ENCODE measurements at places on chromosomes 7 and 10.

- DNase-seq: no peak
Observed at GRCh38 chr7:149022756-149023360, 5.4 kb downstream of the PDIA4 start.

GRCh38 chr10:96138102-96138501 lies 8.0 kb downstream of the ZNF518A start:
- no peak for DNase-seq

DNA sequence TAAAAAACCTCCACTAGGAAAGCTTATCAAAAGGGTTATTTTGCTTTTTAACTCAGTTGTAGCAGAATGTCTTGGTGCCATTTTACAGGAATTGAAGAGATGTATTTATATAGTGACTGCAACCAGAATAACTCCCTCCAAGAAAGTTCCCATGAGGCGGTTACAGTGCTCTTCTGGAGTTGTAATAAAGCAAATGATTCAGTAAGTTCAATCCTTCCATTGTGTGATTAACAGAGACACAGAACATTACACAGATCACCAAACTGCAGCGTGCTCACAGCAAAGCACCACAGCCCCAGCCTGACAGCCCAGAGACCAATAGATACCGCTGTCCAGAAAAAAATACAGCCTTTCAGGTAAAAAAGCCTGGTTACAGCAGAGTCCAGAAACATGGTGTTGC lies 21.9 kb upstream of the CABCOCO1 start:
- DNase-seq: no peak

DNA sequence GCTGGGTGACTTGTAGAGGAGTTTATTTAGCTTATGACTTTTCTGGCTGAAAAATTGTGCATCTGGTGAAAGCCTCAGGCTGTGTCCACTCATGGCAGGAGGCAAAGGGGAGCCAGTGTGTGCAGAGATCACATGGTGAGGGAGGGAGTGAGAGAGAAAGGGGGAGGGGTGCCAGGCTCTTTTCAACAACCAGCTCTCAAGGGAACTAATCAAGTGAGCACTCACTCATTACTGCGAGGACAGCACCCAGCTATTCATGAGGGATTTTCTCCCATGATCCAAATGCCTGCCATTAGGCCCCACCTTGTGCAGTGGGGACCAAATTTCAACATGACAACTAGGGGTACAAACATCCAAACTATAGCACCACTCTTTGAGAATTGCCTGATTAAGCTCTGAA lies 590.2 kb downstream of the MAGI2 start:
- no peak for DNase-seq

DNA sequence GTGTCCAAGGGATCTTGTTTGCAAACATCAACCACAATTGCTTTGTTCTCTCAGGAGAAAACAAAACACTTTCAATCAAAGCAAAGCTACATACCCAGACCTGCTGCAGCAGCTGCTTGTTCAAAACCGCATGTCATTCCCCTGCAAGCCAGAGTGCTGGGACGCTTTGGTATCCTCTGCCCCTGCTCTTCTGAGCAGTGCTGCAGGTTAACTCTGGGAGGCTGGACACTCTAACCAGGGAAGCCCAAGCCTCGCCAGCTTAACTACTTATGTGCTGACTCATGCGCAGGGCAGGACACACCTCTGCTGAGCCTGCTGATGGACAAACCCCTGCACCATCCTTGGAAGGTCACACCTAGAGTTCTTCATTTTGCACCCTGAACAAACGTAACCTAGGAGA lies 28.2 kb upstream of the ASAH2 start:
- no peak for DNase-seq

GRCh38 chr10:131426534-131426898 lies 115.0 kb upstream of the TCERG1L start:
- no peak for DNase-seq

DNA sequence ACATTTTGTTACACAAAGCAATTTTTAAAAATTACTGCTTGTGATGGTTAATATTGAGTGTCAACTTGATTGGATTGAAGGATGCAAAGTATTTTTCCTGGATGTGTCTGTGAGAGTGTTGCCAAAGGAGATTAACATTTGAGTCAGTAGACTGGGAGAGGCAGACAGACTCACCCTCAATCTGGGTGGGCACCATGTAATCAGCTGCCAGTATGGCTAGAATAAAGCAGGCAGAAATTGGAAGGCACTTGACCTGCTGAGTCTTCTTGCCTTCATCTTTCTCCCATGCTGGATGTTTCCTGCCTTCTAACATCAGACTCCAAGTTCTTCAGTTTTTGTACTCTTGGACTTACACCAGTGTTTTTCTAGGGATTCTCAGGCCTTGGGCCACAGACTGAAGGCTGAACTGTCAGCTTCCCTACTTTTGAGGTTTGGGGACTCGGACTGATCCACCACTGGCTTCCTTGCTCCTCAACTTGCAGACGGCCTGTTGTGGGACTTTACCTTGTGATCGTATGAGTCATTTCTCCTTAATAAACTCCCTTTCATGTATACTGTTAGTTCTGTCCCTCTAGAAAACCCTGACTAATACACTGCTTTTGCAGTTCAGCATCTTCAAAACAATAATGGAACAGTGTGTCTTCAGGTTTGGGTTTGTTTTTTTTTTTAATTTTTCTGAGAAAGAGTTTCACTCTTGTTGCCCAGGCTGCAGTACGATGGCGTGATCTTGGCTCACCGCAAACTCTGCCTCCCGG lies 244.1 kb upstream of the SEMA3C start:
- DNase-seq: no peak

- no peak for DNase-seq
Observed at GRCh38 chr10:103140469-103140868, 52.6 kb downstream of the NT5C2 start.

GRCh38 chr7:155401231-155401630 lies 56.7 kb upstream of the EN2 start:
- DNase-seq: no peak

- DNase-seq: no peak
Observed at GRCh38 chr7:30660331-30661255, 21.7 kb downstream of the CRHR2 start.

GRCh38 chr7:136275794-136276193 lies 298.6 kb upstream of the MTPN start:
- DNase-seq: no peak

Measured in T-cell (primary cell).